Neural progenitor cell (in vitro differentiated cells): ENCODE measurements at places on chromosomes 7 and 10.

DNA sequence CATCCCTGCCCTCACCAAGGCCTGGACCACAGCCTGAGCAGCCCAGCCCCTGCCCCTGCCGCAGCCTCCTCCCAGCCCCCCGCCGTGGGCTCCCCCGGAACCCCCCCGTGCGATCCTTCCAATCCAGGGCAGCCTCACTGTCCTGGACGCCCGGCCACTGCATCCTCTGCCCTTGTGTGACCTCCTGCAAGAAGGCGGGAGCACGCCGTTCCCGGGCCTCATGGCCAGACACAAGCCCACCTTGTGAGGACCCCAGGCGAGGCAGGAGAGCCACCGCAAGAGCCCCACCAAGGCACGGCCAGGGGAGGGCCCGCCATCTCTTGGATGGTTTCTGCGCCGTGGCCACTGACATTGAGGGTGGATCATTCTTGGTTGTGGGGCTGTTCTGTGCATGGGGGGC, 7.8 kb upstream of the LFNG start:
- no peak for DNase-seq

DNA sequence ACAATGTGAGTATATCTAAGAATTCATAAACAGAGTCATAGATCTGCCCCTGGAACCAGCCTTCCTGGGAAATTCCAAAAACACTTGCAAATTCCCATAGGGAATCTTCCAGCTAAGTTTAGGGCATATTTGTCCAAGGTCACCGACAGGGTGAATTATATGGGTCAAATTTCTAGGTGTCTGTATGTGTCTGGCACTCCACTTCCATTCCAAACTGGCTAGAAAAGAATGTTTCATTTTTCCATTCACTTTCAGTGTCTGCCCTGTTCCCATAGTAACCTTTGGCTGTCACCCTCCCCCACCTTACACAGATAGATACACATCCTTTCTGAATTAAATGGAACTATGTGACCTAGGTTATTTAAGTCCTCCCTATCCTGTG, 230.9 kb downstream of the CREB5 start:
- no peak for DNase-seq

- DNase-seq = peak; percentile 31
Observed at GRCh38 chr10:77274046-77274795, 363.4 kb downstream of the KCNMA1 start.

GRCh38 chr10:109405338-109405737, 518.0 kb downstream of the XPNPEP1 start:
- no peak for DNase-seq

DNA sequence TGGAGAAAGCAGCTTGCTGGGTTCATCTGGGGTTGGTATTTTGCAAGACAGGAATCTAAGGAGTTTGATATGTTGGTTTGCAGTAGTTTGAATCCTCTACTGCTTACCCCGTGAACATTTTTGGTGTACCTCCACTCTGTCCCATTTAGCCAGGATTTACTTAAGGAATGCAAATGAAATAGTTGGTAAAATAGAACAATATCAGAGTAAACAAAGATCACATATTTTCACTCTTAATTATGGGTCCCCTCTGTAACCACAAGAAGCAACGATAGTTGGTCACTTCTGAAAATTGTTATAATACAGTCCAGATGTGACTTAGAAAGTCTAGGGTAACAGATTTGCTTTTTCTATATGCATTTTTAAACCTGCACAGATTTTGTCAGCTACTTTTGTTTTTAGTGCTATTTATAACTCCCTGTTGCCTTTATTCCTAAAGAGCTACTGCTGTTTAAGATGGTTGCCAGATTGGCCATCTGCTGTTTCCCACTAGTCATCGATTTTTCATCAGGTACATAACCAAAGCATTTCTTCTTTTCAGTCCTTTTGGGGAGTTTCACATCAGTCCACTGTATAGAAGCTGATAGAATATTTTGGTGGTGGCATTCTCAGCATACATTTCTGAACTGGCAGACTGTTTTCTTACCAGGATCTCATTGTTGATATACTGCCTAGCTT, 37.6 kb downstream of the MAPK8 start:
- DNase-seq = no peak

DNA sequence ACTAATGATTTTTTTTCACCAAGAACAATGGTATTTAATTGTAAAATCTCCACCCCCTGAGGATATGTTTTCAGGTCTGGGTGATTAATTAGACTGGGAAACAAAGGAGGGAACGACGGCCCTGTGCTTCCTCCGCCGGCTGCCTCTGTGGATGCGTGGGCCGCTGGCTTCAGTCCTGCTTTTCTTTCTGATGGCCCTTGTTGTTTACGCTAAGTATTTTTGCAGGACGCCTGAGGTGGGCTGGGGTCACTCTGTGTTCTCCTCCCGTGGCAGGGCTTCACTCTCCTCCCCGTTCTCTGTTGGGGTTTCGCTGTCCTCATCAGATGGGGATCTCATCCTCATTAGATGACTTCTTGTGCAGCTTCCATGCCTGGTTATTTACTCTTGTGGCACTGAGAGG, 5.2 kb upstream of the ACBD5 start:
- peak; percentile 31 for DNase-seq

DNA sequence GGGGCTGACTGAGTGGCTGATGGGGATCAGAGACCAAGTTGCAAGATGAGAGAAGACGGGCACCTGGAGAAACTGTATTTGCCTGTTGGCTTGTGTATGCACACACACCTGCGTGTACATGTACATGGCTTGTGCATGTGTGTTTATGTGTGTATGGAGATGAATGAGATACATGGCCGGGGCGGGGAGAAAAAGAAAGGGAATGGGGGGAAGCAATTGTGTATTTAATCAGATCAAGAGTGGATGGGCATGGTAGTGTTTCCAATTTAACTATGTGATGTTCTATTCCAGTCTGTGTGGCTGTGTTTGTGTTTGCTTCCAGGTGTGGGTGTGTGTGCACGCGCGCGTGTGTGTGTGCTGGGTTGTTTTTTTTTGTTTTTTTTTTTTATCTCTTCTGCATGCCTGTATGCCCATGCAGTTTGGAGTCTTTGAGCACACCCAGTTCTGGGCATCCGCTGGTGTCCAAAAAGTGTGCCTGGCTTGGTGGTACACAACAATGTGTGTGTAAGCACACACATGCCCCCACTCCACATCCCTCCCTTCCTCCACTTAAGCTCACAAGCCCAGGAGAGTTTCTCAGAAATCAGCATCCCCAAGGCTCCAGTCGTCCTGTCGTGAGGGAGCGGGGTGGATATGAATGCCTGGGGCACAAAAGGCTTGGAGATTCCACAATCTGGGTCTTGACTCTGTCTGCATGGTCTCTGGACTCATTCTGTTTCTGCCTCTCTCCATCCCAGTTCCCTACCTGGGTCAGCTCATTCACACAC, 2.5 kb upstream of the VGF start:
- DNase-seq = no peak

DNA sequence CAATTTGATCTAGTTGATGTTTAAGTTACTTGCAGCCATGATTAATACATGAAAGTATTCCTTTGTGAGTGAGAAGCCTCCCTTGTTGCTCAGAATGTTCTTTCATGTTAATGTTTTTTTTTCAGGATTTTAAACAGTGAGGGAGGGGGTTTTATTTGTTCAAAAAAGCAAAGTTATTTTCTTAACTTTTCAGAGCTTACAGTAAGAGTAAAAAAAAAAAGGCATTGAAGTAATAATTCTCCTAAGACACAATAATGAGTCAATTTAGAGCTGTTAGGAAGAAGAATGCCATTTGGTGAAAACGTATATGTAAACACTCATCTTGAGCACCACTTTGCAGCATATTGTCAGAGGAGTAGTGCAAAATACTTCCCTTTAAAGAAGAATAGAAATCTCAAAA, 105.8 kb downstream of the SEMA3A start:
- no peak for DNase-seq

GRCh38 chr7:116802144-116802745, 60.1 kb upstream of the CAPZA2 start:
- peak; percentile 67 for DNase-seq

- no peak for DNase-seq
Observed at GRCh38 chr10:129659508-129660268, 192.6 kb downstream of the MGMT start.

DNA sequence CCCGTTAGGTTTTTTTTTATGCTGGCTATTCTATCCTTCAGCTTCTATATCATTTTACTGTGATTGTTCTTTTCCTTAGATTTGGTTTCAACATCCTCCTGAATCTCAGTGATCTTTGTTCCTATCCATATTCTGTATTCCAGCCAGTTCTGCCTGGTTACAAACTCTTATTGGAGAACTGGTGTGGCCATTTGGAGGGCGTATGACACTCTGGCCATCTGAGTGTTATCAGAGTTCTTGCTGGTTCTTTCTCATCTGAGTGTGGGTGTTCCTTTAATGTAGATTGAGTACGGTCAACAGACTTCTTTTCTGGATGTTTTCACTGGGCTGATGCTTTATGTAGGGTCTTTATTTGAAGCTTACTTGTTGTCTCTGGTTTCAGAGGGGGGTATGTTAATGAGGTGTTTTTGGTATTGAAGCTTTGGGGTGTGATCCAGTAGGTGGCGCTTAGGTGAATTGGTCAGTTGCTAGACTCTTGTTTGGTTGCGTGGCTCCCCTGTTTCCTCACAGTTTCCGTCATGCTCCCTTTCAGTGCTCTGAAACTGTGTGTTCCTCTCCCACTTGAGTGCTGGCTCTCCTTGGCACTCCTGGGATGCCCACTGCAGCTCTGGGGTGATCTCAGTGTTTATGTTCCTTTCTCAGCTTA, 80.7 kb downstream of the FANK1 start:
- peak; percentile 24 for DNase-seq

- DNase-seq = no peak
Observed at GRCh38 chr10:97858001-97858439, 8.4 kb downstream of the GOLGA7B start.

- no peak for DNase-seq
Observed at GRCh38 chr10:31418481-31418880, 99.5 kb downstream of the ZEB1 start.

- no peak for DNase-seq
Observed at GRCh38 chr7:72042855-72043254, 369.3 kb downstream of the CALN1 start.

DNA sequence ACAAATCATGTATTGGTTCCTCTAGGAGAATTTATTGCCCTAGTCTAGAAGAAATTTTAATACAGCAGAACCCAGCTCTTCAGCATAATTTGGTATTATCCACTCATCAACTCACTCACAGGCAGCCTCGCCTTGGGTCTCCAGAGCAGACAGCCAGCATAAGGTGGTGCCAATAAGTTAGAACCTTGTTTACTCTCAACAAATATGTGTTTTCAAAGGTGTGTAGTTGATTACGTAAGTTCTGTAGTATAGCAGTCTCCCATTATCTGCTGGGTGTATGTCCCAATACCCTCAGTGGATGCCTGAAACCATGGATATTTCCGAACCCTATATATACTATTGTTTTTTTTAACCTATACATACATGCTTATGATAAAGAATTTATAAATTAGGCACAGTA, 522.5 kb upstream of the LRRN3 start:
- no peak for DNase-seq

GRCh38 chr7:154744256-154744860, 258.6 kb downstream of the PAXIP1 start:
- peak; percentile 85 for DNase-seq

DNA sequence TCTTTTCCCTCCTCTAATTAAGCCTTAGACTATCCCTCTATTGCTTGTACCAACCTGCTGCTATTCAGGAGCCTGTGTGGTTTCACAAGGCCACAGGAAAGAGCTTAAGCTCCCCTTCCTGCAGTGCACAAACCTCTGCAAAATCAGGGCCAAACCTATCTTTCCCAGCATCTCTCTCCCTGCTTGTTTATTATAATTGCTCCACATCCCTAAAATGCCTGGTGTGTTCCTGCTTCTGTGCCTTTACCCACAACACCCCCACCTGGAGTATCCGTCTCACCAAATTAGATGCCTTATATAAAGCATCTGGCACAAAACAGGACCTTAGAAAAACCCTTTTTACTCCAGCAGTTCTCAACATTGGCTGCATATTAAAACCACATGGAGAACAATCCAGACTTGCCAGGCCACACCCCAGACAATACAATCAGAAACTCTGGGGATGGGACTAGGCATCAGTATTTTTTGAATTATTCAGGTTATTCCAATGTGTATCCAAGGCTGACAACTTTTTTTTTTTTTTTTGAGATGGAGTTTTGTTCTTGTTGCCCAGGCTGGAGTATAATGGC, 16.7 kb downstream of the SEC31B start:
- DNase-seq = peak; percentile 28

- no peak for DNase-seq
Observed at GRCh38 chr7:27840313-27840712, 100.4 kb downstream of the TAX1BP1 start.

- peak; percentile 99 for DNase-seq
Observed at GRCh38 chr10:119207366-119207666, at the start of gene GRK5. TSS of gene GRK5 (plus strand) at chr10:119207571. CDS start at chr10:119207918, 347 bp downstream.

- no peak for DNase-seq
Observed at GRCh38 chr10:79097021-79097872, 28.5 kb downstream of the ZMIZ1 start.

GRCh38 chr10:113221756-113222168, 271.7 kb downstream of the TCF7L2 start:
- no peak for DNase-seq

DNA sequence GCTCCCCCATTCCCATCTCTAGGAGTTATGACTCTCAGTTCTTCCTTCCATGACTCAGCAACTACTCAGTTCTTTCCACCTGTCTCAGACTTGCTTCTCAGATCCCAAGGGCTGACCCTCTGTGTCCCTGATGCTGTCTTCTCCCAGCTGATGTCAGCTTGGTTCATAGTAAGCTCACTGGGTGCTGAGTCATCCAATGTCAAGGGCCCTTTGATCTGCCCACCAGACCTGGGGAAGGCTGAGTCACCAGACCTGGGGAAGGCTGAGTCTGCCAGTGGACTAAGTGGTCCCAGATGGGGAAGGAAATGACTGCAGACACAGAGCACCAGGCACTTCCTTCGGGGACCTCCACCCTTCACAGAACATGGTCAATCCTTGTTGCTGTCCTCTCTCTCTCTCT, 76.1 kb upstream of the ZEB1 start:
- no peak for DNase-seq

DNA sequence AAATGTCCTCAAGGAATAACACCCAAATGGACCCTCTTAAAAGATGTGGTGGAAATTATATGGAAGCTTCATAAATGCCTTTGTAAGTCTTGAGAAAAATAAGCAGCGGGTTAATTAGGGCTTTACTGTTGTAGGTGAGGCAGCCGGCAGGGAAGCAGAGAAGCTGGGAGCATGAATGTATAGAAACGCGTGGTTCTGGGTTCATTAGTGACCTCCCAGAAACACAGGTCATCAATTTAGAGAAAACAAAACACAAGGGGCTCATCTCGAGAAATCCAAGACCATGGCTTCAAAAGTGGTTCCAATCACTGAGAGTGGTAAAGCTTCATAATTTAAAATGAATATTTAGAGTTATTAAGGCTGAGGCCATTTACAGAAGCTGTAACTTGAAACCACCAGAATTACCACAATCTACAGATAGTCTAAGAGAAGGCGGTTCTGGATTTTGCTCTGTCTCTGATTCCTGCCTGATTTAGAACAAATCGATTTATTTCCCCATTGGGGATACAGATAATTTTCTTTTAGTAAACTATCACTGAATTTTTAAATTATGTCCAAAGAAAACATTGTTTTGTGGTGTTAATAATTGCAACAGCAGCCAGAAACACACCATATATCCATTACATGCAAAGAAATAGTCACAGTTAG, 20.7 kb downstream of the GARIN1A start:
- DNase-seq = no peak

- no peak for DNase-seq
Observed at GRCh38 chr7:105776986-105777910, 99.2 kb downstream of the ATXN7L1 start.

- no peak for DNase-seq
Observed at GRCh38 chr7:80105701-80106408, 28.8 kb upstream of the GNAI1 start.
